ENCODE measurements at places on chromosomes 7 and 10.

DNA sequence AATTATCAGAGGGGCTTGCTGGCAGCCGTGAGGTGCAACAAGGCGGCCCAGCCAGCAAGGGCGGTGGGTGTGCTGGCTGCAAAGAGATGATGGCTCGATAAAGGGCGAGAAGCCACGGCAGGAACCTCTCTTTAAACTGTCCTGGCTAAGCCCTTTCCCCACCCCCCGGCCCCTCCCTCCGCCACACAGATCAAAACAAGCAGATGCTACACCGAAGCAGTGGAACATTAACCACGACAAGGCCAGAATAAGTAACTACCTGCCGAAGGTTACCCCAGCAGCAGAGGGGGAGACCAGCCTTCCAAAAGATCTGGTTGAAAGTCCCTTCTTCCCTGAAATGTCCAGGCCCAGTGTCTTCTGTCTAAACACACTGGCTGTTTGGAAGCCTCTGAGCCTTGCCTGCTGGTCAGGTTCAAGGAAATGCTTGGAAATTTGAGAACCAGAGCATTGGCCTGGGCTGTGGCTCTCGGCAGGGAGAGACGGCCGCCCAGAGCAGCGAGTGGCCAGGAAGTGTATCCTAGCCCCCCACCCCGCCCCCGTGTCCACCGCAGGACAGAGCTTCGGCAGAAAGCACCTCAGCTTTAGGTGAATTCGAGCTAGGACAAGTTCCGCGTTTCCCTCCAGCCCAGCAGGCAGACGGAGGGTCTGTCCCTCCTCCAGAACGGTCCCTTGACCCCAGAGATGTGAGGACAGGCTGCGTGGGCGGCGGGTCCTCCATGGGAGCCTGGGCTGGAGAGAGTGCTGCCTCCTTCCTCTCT lies 2.1 kb downstream of the FAM20C start:
- no peak for DNase-seq

DNA sequence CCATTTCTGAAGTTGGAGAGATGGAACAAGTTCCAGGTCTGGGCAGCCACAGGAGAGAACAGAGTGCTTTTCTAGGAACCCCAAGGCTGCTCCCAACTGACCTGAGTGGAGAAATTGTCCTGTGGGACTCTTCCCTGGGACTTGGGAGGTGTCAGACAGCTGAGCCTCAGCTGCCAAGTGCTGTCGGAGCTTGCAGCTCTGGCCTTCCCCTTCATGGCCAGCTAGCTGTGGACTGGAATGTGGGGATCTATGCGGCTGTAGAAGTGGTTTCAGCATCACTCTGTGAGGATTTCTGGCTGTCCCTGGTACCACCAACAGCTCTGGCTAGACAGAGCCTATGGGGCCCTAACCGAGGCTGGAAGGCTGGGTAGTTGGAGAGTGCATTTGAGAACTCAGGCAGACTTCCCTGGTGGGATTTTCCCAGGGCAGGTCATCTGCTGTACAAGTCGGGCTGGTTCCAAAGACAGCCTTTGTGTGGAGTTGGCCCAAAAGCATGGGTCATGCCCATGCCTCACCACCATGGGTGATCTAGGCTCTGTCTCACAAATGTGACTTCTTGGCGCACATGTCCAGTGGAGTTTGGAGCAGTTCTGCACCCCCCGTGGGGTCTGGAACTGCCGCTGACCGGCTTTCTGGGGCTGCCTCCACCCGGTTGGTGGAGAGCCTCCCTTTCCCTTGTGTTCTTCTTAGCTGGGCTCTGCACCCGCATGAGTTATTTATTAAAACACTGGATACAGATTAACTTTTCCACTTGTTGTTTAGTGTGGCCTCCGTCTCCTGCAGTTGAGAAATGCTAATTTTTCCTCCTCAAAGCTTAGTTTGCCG lies 10.9 kb downstream of the SUFU start:
- DNase-seq = no peak

- DNase-seq = no peak
These were observed 108.2 kb downstream of the CHRM2 start for GRCh38 chr7:136976504-136977251.

- DNase-seq = no peak
These were observed 187.7 kb downstream of the JAZF1 start for GRCh38 chr7:27992755-27993493.

DNA sequence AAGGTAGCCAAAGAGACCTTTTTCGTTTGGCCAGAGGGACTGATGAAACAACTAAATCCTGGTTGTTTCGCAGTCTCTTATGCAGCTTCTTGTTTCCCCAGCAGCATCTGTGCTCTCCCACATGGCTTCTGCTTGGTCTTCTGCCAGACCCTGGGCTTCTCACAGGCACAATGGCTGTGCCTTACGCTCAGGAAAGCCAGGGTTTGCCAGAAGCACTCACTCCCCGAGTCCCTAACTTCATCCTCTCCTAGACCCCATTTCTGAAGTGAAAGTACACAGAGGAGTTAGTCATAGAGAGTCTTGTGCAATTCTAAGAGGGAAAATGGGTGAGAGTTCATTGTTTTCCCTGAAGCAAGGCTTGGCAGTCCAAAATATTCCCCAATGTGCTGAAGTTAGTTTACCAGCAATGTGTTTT lies 121.7 kb downstream of the EVX1 start:
- no peak for DNase-seq

- no peak for DNase-seq
These were observed 71.3 kb upstream of the PDGFA start for GRCh38 chr7:590731-591551.

- DNase-seq = no peak
These were observed 1351.3 kb upstream of the SORCS1 start for GRCh38 chr10:108515821-108516220.

Data from Jurkat, Clone E6-1 (cell line).